SJSA1 (cell line): ENCODE measurements at places on chromosomes 4 and X. TPM values are rescaled to one million over a fixed set of nuclear protein-coding genes. Genes with fewer than 3 reads are reported as not detected.

Gene UGT2B7
- total RNA-seq = not detected in 2 replicates

DNA sequence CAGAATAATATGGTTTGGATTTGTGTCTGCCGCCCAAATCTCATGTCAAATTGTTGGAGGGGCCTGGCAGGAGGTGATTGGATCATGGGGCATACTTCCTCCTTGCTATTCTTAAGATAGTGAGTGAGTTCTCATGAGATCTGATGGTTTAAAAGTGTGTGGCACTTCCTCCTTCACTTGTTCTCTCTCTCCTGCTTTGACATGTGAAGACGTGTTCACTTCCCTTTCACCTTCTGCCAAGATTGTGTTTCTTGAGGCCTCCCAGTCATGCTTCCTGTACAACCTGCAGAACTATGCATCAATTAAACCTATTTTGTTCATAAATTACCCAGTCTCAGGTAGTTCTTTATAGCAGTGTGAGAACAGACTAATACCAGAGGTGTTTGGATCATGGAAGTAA lies 325.7 kb upstream of the GIMD1 start:
- no peak for DNase-seq

- DNase-seq = no peak
Measured at GRCh38 chr4:75030649-75031235, 97.8 kb downstream of the PARM1 start.

Gene BLOC1S4
- 14.4 and 25.0 TPM in 2 replicates for total RNA-seq
